ENCODE measurements at places on chromosomes 7 and 10.

GRCh38 chr7:31043051-31043471, 9.0 kb upstream of the ADCYAP1R1 start:
- DNase-seq = no peak

- no peak for DNase-seq
These were observed 528.9 kb upstream of the NRP1 start for GRCh38 chr10:33863352-33863751.

GRCh38 chr10:34184397-34184796, 630.7 kb downstream of the PARD3 start:
- no peak for DNase-seq

- no peak for DNase-seq
These were observed 434.9 kb downstream of the ADRA2A start for GRCh38 chr10:111511751-111512150.

DNA sequence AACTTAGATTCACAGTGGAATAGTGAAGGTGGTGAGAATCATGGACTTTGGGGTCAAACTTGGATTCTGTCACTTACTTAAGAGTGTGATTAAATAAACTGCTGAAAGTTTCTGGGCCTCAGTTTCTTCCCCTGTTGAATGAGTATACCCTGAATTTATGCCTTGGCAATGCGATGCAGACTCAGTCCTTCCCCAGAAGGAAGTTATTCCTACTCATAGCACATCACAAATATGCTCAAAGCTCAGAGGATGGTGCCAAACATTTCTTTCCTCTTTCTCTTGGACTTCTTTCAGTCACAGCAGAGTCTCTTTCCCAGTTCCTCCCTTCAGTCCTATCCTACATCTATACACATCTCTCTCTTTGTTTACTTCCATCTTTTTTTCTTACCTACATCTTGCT, 45.1 kb downstream of the ASB4 start:
- no peak for DNase-seq

- DNase-seq = no peak
These were observed 995 bp upstream of the CFTR start for GRCh38 chr7:117478836-117479224.

DNA sequence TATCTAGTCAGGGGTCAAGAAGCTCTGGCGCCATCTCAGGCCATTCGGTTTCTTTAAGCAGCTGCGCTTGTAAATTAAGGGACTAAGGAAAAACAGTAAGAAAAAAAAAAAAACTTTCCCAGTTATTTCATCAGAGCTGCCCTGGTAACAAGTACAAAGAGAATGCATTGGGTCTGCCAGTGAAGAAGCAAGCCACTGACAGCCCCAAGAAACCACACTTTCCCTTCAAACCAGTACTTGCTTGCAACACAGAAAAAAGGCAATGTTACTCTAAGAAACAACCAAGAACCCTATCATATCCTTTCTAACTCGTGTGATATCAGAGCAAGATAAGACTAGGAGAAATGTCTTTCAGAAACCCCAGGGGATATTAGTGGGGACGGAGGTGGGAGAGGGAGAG, 40.6 kb upstream of the AOAH start:
- DNase-seq = no peak

GRCh38 chr7:130288829-130289228, 4.1 kb upstream of the CPA4 start:
- no peak for DNase-seq

GRCh38 chr10:92729886-92730285, 40.1 kb downstream of the HHEX start:
- DNase-seq = no peak

DNA sequence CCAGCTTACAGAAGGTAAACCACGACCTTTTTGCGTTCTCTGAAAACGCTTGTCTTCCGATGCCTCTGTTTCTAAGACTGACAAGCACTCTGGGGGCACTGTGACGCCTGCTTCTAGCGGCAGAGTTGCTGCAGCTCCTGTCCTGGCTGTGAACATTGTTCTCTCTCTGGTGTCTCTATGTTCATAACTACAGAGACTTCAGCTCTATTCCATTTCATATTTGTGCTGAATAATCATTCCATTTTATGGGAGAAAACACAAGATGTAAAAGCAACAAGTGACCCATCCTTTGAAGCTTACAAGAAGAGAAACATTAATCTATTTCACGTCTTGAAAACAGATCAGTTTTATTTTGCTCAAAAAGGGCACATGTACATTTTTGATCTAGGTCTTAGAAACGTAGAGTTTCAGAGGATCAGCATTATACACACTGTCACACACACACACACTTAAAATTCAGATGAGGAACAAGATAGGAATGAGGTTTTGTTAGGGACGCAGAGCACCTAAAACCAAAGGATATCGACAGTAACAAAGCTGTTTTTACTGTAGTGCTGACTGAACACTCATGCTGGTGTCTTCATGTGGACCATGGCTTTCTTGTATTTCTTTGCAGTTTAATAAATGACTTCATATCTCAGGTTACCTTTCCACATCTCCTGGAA, 3.0 kb downstream of the IKZF1 start:
- DNase-seq = peak; percentile 60

DNA sequence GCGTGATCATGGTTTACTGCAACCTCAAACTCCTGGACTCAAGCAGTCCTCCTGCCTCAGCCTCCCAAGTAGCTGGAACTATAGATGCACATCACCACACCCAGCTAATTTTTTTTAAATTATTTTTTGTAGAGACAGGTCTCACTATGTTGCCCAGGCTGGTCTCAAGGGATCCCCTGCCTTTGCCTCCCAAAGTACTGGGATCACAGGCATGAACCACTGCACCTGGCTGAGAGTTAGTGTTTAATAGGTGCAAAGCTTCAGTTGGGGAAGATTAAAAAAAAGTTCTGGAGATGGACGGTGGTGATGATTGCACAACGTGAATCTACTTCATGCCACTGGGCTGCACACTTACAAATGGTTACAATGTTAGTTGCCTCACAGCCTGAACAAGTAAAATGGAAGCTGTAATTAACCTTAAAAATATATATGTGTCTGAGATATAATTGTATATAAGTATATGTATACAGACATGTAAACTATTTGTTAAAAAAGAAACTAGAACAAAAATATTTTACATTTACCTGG, 106.4 kb upstream of the ZNF438 start:
- no peak for DNase-seq

DNA sequence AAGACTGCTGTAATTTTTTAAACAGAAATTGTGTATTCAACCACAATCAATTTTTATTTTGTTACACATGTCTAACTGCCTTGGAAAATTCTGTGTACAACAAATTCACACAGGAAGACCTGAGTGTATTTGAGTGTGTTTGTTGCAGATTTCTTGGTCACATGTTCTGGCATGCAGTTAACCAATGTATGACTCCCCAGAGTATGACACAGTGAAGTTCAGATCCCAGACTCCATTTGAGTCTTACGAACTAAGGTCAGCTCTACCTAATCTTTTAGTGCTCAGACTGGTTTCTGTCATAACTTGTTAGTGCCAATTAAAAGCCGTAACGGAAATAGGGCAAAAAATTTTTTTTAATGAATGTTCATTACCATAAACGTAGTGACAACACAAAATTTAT, 5.8 kb downstream of the GNAI1 start:
- DNase-seq = no peak

DNA sequence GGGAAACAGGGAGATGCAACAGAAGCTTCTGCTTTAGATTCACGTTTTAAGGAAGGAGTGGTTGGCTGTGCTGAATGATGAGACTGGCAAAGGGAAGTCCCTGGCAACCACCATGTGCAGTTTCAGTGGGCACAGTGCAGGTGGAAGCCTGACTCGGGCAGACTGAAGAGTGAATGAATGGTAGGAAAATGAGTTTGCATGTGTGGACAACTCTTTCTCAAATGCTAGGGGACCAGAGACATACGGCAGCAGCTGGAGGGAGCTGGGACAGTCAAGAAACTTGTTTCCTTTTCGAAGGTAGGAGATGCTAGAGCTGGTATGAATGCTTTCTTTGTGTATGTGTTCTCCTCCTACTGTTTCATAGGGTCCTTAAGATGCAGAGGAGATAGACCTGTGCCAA, 29.0 kb downstream of the PODXL start:
- DNase-seq = no peak

DNA sequence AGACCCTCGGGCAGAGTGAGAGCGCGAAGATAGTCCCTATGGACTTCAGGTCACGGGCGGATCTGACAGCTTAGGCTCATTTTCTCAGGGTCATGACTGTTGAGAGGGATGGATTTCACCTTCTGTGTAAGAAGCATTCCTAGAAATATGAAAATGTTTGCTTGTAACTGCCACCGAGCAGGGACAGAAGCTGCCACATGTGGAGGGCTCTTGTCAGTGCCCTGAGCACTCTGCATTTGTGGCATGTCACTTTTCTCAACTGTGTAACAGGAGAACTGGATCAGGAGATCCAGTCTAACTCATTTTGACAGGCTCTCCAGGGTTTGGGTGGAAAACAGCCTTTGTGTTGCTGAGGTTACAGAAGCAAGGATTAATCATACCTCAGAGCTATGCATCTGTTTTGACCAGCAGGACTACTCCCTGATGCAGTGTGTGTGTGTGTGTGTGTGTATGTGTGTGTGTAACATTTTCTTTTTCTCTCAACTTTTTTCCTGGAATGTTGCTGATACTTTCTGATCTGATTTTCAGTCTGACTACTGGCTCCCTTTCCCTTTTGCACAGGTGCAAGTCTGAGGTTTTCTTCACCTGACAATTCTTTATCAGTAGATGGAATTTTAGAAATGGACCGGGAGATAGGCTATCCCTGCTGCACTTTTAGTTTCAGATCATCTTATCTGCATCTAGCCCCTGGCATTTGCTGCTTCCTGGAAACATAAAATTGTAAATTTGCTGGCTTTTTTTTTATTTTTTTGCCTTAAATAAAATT, 183.3 kb downstream of the STK31 start:
- DNase-seq = no peak

DNA sequence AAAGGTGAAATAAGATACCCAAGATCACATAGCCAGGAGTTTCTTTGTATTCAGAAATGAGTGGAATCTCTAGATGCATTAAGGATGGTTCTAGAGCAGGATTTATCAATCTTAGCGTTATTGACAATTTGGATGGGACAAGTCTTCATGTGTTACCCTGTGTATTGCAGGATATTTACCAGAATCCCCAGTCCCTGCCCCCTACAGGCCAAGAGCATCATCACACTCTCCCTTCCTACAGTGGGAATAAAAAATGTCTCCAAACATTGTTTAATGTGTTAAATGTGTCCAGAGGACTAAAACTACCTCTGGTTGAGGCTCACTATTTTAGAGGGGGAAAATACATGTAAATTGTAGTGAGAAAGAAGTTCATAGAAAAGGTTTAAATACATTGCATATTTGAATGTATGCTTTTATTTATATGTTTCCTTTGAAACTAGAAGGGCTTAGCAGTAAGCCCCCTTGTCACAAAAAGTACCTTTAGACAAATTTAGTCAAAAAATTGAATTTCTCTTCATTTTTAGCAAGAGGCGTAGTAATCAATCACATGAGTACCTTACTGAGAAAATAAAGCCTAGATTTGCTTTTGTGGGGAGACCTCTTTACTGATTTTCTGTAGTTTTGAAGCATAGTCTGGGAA, 141.2 kb downstream of the MLLT10 start:
- no peak for DNase-seq

GRCh38 chr7:88071994-88072714, 138.1 kb downstream of the ADAM22 start:
- no peak for DNase-seq

GRCh38 chr10:124480860-124481259, 19.2 kb downstream of the LHPP start:
- no peak for DNase-seq

- no peak for DNase-seq
These were observed 77.4 kb downstream of the DLG5 start for GRCh38 chr10:77849039-77849664.

GRCh38 chr10:1516492-1517165, 220.7 kb downstream of the ADARB2 start:
- no peak for DNase-seq

- DNase-seq = no peak
These were observed 13.5 kb downstream of the SFMBT2 start for GRCh38 chr10:7397049-7398035.

GRCh38 chr10:1548146-1548545, 189.2 kb downstream of the ADARB2 start:
- no peak for DNase-seq

DNA sequence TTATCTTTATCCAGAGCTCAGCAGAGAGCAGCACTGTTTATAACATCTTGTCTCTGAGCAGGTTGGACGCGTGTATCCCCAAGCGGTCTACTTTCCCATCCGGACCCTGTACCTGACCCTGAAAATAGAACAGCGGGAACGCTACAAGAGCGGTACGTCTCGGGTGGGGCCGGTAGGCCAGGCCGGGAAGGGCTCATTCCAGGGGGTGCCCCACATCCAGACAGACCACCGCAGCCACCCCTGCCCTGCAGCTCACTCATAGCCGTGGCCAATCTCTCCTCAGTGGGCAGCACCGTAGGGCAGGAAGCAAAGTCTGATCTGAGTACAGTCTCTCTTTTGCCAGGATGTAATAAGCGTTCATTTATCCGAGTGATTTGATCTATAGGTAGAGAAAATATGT, 113.7 kb downstream of the TRRAP start:
- DNase-seq = no peak

DNA sequence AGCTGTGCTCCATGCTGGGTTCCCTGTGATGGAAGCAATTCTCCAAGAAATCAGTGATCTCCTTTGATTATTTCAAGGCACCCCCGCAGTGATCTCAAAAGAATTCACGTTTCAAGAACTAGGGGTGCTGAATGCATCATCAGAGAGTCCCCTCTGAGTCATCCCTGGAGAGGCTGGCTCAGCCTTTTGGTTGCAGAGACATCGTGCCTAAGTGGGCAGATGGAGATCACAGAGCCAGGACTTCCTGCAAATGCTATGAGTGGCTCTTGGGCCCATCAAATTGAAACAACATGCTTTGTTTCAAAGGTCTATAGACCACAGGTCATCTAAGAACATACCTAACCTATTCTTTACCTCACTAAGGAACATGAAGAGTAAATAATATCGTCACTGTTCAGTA, 41.5 kb upstream of the PLEKHA1 start:
- no peak for DNase-seq
